IPS DF 19.7 (cell line): ENCODE measurements at places on chromosomes 5 and 9.

GRCh38 chr9:93111001-93111370, 15.0 kb downstream of the CARD19 start:
- DNase-seq, result no peak

DNA sequence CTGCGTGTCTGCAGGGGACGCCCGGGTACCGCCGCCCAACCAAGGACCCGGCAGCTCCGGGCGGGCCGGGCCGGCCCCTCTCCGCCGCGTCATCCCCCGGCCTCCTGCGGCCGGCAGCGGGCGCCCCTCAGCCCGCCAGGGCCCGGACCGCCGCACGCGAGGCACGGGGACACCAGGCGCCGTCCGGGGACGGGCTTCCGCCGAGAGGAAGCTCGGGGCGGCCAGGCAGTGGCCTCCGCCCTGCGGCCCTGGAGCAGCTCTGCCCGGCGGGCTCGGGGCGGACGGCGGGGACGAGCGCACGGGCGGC, 373 bp downstream of the FBXW5 start:
- no peak for DNase-seq

DNA sequence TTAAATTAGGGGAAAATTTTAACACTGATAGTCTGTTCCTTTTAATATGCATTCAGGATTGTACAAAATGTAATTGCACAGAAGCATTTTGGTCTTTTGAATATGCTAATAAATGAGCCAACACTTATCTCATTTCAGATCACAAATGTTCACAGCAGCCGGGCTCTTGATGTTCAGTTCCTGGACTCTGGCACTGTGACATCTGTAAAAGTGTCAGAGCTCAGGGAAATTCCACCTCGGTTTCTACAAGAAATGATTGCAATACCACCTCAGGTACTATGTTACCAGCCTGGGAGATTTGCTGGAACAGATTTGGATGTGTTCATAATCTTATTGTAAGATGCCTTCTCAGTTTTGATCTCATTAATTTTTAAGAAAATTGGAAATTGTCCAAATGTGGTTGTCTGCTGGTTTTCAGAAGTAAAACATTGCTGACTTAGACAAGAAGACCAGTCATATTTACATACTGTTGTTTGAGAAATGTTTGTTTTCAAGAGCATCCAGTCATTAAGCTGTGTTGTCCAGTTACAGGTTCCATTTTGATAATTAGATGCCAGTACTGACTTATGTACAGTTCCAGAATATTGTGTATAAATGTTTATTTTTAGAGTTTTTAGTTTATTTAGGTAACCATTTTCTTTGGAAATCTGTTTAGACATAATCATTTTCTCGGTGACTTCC, 23.0 kb upstream of the TMOD1 start:
- no peak for DNase-seq

- DNase-seq, result no peak
Measured at GRCh38 chr5:172150514-172151425, 37.3 kb downstream of the STK10 start.

GRCh38 chr5:63128018-63128417, 549.4 kb downstream of the LRRC70 start:
- no peak for DNase-seq

DNA sequence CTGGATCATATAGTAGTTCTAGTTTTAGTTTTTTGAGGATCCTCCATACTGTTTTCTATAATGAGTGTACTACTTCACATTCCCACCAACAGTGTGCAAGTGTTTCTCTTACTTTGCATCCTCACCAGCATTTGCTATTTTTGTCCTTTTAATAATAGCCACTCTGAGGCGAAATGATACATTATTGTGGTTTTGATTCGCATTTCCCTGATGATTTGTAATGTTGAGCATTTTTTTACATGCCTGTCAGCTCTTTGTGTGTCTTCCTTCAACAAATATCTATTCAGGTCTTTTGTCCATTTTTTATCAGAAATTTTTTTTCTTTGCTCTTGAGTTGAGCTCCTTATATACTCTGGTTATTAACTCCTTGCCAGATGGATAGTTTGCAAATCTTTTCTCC, 114.0 kb downstream of the ADAMTSL1 start:
- DNase-seq, result no peak

- no peak for DNase-seq
Measured at GRCh38 chr5:150457121-150457520, 7.6 kb upstream of the RPS14 start.

DNA sequence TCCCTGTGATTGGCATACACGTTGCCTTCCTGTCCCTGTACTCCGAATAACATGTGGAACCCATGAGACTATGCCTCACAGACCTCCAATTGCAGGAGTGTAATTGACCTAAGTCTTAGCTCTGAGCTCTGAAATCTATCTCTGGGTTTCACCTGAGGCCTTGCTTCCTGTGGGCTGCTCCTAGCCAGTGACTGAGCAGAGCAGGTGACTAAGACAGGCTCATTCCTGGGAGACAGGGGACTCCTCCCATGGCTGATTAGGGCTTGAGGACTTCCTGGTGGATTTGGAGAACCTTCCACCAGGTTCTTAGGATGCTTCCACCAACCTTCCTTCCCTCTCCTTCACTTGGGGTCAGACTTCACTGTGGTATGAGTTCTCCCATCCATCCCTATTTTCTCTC, 22.3 kb upstream of the MIER3 start:
- DNase-seq, result no peak

GRCh38 chr9:137744632-137745183, 125.9 kb downstream of the EHMT1 start:
- no peak for DNase-seq

GRCh38 chr5:19950897-19951296, 37.1 kb downstream of the CDH18 start:
- DNase-seq, result no peak

GRCh38 chr9:113187929-113188595, 33.0 kb downstream of the FKBP15 start:
- no peak for DNase-seq

- DNase-seq, result no peak
Measured at GRCh38 chr5:91126888-91127287, 256.2 kb downstream of the ARRDC3 start.

DNA sequence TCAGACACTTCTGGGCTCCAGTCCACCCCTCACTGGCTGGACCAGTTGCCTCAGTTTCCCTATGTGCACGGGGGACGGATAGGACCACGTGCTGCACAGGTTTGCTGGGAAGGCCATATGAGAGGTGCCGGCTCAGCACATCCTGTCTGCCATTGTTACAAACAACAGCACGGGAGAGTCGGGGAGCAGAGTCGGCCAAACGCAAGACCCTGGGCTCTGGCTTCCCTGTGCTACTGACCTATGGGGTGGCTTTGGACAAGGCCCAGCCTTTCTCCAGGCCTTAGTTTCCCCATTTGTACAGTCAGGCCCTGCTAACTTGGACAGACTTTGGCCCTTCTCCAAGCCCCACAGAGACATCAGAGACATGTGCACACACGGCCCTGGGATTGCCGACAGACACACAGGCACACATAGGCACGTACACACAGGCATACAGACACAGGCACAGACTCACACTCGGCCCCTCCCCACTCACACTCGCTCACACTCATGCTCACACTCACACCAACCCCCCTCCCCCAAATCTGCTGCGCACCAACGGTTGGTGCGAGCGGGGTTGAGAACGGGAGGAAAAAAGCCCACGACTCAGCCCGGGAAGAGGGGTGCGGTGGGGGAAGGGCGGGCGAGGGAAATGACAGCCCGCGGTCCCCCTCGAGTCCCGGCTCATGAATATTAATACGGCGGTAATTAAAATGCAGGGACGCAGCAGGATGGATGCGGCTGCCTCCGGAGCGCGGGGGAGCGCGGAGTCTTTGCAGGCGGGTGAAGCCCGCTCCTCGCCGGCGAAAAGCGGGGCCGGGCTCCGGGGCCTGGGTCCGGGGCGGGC, 133.0 kb downstream of the C9orf50 start:
- DNase-seq, result no peak

DNA sequence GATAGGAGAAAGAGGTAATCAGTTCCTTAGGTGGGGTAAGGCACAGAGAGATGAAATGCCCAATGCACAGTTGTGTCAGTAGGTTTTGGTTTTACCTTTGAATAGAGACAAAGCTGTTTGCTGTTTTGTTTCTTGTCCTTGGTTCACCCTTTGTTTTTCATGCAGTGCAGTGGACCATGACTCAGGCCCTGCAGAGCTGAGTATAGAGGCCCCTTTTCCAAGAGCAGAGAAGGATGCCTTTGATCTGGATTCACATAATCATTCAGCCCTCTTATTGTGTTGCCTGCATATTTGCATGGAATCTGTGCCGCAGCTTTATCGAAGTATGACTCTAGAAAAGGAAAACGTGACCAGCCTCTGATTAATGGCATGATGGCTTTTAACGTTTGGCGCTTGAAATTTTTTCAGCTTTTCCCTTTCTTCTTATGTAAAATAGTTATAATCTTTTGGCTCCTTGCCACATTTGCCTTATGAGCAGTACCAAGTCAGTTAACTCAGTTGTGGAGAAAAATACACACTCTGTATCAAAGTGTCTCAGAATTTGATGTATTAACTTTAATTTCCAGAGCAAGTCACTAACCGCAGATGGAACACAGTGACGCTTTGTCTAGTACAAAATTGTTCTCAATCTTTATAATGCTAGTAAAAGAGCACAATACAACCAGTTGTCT, 197.6 kb downstream of the KDM4C start:
- no peak for DNase-seq

DNA sequence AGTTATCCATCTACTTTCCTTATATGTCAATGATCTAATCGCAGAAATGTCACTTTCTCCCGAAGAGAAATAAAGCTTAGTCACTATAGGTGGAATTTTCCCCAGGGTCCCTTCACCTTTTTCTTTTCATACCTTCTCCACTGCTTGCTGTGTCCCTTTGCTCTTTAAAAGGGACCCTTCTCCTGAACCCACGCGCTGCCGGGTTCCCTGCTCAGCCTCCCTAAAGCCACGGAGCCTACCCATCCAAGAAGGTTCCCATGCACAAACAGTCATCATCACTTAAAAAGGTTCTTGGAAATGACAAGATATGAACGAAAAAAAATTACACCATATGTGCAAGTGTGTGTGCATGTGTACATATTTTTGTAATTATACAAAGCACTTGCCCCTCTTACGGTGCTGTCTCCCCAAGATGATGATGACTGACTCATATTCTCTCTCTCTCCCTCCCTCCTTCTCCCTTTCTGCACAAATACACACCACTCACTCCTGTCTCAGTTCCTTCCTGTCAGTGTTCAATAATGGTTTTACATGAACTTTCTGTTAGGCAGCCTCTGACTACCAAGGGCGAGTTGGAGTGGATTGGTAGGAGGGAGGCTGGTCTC, 1.5 kb upstream of the PTPRD start:
- no peak for DNase-seq

DNA sequence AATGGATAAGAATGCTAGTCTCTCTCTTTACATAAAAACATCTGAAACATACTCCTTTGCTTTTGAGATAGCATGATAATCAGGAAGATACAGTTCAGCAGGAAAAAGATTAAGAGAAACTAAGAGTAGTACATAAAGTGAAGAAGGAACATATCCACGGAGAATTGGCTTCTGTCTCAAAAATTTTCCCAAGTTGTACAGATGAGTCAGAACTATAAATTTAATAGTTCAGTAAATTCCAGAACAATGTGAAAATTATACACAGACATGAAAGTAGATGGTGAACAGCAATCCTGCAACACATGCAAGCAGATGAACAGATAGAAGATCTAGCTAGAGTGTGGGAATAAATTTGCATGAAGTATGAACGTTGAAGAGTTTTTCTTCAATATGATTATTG, 691.4 kb upstream of the RIOK2 start:
- no peak for DNase-seq

- no peak for DNase-seq
Measured at GRCh38 chr5:78550891-78551290, 97.7 kb downstream of the LHFPL2 start.

DNA sequence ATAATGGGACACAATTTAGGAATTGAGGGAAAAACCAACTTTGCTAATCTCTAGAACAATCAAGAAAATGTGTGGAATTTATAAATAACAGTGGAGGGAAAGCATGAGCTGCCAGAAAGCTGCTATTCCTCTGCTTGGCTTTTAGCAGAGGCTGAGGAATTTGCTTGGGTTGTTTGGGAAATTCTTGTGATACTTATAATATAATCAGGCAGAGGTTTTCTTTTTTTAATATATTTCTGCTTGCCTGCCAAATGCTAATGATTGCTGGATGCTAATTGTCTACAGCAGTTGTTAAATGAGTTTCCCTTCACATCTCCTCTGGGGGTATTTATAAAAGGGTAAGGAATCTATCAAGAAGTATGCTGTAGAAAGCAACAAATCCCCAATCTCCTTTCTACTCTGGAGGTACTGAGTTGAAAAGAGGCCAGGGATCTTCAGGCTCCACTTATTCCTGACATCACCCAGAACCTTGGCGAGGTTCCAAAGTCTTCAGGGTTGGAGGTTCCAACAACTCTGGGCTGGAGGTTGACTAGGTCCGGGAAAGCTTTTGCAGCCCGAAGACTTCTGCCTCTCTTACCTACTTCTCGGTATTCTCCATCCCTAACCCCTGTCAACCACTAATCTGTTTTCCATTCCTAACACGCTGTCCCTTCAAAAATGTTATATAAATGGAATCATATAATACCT, 60.4 kb upstream of the TMED7 start:
- no peak for DNase-seq

- DNase-seq, result no peak
Measured at GRCh38 chr5:53017383-53017782, 28.2 kb downstream of the ITGA2 start.

- no peak for DNase-seq
Measured at GRCh38 chr9:125486152-125486508, 220.9 kb downstream of the MAPKAP1 start.

GRCh38 chr5:25488119-25488518, 843.3 kb upstream of the CDH10 start:
- no peak for DNase-seq

DNA sequence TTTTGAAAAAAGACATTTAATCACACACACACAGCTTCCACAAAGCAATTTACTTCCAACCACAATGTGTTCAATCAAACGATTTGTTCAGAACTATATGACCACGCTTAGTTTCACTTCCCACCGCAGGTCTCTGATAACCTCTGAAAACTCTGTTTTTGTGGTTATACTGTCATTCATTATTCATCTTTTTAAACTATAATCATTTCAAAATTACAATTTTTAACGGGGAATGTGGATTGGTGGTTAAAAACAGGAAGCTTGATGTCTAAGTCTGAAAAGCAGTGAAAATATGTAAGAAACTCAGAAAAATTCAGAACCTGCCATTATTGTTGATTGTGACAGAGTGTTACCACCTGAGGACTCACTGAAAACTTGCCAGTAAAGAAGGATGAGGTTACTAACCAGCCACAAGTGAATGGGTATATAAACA, 12.7 kb upstream of the TMEM174 start:
- no peak for DNase-seq

- DNase-seq, result no peak
Measured at GRCh38 chr5:126914801-126915436, 115.4 kb downstream of the MARCHF3 start.

- no peak for DNase-seq
Measured at GRCh38 chr9:93900971-93901861, 53.9 kb downstream of the BARX1 start.

GRCh38 chr5:137481596-137481995, 17.5 kb downstream of the SPOCK1 start:
- DNase-seq, result no peak

GRCh38 chr9:32171339-32171738, 213.1 kb upstream of the ACO1 start:
- no peak for DNase-seq

GRCh38 chr9:117178596-117179375, 236.1 kb downstream of the ASTN2 start:
- DNase-seq, result no peak
